Fibroblast of skin of right biceps (primary cell): ENCODE measurements at places on chromosomes 4 and X.
A peak's percentile ranks its signal among the peaks of the same experiment; 100 is the strongest.

- DNase-seq, result peak; percentile 83
Measured at GRCh38 chrX:9133426-9133825, 99.5 kb upstream of the FAM9B start.

DNA sequence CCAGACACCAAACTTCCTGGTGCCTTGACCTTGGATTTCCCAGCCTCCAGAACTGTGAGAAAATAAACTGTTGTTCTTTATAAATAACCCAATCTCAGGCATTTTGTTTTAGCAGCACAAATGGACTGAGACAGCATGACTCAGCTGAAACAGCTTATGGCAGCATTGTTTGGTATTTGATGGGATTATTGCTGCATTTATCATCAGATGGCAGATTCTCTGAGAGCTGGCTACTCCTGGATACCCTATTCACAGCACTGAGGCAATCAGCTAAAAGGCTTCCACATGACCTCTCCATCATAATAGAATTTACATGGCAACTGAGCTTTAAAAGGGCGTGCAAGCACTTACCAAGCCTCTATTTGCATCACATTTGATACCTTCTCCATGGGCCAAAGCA lies 623.1 kb upstream of the CPEB2 start:
- no peak for DNase-seq

GRCh38 chrX:153319295-153320046 lies 2.1 kb downstream of the PNMA6F start:
- no peak for DNase-seq

GRCh38 chr4:110622841-110623717 lies at the start of gene PITX2:
TSS of gene PITX2 (minus strand) at chr4:110623077. CDS start at chr4:110622460, 617 bp downstream.
- DNase-seq, result peak; percentile 97

- no peak for DNase-seq
Measured at GRCh38 chr4:165208221-165208652, 876 bp downstream of the KLHL2 start.

DNA sequence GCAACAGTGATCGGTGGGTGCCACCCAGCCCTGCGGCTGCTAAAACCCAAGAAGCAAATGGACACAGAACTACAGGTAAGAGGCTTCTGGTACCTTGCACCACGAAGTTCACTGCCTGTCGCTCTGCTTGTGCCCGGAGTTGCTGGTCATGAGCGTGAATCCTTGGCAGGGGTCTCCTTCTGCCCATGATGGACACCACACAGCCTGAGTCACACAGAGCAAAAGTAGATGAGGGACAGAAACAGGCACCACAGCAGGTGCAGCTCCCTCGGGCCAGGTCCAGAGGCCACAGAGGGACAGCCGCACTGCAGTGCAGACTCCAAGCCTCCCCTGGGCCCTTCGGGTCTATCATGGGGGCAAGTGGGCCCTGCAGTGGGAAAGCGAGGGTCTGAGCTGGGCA lies 22.4 kb downstream of the NAT8L start:
- DNase-seq, result no peak

- DNase-seq, result peak; percentile 62
Measured at GRCh38 chrX:67543818-67544217, at the start of gene AR. TSS of gene AR (plus strand) at chrX:67544021. CDS start at chrX:67545147, 1,126 bp downstream.

GRCh38 chr4:40622913-40623312 lies 6.8 kb downstream of the RBM47 start:
- no peak for DNase-seq

GRCh38 chrX:19899217-19899788 lies 11.9 kb upstream of the SH3KBP1 start:
- peak; percentile 22 for DNase-seq

- no peak for DNase-seq
Measured at GRCh38 chr4:13452927-13453579, 31.1 kb downstream of the RAB28 start.

DNA sequence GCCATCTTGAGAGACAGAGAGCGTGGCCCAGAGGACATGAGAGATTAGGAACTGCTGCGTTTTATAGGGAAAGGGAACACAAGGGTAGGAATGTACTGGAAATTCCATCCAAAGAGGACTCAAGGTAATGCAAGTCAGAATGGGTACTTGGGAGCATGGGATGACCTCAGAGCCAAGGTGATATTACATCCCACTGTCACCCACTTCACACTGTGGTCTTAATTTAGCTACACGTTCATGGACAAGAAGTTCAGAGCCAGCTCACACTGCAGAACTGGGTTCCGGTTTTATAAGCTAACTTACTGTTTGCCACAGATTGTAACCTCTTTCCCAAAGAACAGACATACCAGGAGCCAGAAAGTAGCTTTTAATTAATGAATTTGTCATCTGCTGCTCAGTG lies 244.7 kb downstream of the CBR4 start:
- DNase-seq, result no peak

DNA sequence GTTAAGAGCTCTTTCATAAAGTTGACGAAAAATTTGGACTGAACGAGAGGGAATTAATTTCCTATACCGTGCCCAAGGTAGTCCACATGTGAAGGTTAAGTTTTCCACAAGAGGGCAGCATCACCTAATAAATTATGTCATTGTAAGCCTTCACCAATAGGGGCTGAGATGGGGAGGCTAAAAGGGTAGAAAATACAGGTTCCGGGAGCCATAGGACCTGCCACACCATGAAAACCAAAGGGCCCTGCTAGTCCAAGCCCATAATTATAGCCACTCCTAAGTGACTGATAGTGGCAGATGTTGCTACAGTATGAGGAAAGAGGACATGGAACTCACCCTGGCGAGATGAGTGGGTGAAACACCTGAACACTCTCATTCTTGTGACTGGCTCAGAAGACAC lies 122.2 kb downstream of the SHROOM4 start:
- peak; percentile 38 for DNase-seq

- peak; percentile 93 for DNase-seq
Measured at GRCh38 chr4:119113033-119113655, 22.5 kb upstream of the MYOZ2 start.

DNA sequence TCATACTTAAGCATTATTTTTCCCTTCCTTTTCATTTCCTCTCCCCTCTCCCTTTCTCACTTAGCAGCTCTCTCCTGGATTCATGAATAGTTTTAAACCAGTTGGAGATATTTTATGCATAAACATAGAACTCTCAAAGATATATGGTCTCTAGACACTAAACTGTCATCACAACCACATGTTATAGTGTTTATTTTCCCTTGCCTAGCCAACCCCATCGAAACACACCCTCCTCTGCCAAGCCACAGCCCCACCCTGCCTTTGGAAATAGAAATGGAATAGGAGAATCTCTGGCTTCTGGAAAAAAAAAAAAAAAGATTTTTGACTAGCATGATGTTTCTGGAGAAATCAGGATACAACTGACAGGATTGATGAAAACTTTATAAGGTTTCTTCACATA lies 64.8 kb upstream of the RBPJ start:
- DNase-seq, result no peak

DNA sequence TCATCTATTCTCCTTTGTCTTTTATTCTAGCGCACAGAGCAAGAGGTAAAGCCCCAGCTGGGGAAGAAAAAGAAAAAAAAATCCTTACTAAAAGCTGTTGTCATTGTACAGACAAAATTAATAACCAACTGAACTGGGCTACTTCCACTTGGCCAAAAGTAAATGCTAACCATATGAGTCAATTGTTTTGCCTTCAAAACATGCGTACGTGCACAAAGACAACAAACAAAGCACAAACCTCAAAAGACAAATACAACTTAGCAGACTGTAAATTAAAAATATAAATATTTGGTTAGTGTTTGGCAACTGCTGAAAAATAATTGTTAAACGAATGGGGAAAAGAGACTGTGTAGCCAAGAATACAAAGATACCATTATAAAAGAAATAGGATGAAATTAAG lies 5.9 kb downstream of the EDA2R start:
- no peak for DNase-seq

DNA sequence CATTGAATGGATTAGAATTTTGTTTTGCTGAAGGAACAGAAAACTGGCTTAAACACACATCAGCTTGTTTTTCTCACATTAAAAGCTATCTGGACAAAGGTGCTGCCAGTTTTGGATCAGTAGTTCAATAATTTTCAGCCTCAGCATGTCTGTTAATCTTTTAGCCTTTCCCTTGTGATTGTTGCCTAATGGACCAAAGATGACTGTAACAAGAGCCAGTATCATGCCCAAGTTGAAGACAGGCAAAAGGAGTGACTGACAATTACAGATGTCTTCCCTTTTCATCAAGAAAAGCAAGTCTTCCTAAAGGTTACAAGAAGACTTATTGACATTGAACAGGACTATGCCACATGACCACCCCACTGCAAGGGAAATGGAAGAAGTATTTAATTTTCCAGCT lies 419.7 kb downstream of the MAPK10 start:
- DNase-seq, result no peak

DNA sequence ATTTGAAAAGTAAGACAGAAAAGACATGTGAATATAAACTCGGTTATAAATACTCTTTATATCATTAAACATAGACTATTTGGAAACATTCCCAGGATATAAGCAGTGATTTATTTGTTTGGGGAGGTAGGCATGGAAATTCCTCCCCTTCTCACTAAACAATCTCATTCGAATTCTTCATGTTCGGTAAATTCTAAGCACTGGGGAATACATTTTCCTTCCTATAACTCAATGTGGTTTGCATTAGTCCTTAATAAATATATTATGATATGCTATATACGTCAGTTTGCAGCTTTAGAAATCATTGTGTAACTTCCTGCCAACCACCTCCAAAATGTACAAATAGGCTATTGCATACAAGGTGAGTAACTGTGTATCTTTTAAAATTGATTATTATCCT lies 99.6 kb downstream of the UGT8 start:
- peak; percentile 31 for DNase-seq

GRCh38 chr4:85905761-85906160 lies 430.8 kb downstream of the ARHGAP24 start:
- no peak for DNase-seq

DNA sequence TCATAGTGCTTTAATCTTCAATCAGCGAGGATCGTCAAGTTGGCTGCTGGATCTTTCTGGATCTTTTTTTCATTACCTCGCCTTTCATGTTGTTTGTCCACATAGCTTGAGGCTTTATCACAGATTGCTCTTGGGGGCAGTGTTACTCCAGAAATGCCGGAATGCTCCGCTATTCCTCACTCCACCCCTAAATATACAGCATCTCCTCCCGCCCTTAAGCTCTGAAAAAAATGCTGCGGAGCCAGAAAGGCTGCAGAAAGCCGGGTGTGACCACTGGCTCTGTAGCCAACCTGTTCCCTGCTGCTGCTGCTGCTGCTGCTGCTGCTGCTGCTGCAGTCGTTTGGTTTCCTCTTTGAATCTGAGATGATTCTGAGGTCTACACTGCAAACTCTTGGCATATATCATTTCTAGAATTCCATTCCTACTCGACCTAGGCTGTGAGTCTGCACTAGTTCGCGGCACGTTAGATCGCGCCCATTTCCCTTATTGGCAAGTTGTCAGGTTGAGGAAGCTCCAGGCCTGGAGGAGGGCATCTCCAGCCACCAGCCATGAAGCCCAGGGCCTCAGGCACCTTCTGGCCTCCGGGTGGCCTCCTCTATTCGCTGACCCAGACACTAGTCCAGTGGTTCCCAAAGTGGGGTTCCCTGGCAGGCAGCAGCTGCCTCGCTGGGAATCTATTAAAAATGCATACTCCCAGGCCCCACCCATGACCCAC lies 34.2 kb downstream of the WDR13 start:
- peak; percentile 89 for DNase-seq

DNA sequence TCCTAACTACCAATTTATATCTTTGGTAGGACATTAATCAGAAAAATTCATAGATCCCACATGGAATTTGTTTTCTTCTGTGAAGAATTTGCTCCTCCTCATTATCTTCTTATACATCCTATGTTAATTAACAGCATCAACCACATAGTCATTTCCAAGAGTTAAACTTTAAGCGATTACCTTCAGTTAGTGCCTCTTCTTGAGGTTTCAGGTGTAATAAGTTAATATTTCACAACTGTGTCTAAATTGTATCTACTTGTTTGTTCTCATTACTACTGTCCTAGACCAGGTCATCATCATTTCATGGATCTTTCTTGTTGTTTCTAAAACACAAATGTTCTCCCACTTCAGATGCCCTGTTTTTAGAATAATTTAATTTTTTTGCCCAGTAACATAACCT lies 457.9 kb downstream of the FAT4 start:
- DNase-seq, result no peak

GRCh38 chrX:74779175-74779574 lies 146.1 kb downstream of the NEXMIF start:
- DNase-seq, result no peak

- DNase-seq, result no peak
Measured at GRCh38 chr4:2789793-2790582, 2.9 kb upstream of the SH3BP2 start.

DNA sequence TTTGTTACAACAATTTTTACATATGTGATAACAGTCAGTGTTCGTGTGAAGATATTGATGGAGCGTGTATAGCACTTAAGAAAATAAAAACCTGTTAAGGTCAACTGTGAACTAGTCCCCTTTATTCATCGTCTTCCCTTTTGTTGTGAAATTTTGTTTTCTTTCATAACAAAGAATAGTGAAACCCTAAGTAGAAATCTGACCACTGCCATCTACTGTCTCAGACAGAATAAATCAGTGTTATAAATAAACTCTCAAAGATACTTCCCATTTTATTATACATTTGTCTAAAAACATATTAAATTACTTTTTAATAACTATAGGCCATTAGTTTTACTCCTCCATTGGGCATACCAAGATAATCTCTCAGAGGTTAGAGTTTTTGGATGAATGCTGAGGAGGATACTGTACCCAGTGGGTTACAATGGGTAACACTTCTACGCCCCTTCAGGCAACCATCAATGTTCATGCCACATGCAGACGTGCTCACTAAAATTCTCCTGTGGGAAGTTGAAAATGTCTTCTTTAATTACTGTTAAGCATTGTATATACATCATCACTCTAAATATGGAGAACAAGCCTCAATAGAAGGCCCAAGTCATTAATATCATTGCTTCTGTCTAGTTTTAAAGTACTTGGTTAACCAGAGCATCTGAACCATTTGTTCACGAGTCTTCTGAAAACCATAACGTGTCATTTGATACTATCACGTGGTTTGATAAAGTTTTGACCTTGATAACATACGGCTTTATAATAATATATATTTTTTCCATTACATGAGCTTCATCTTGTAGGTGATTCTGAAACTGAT lies 171.2 kb downstream of the TMA16 start:
- no peak for DNase-seq

GRCh38 chr4:22488106-22488505 lies 27.8 kb downstream of the ADGRA3 start:
- DNase-seq, result no peak

- DNase-seq, result no peak
Measured at GRCh38 chr4:96380106-96380505, 540.2 kb downstream of the PDHA2 start.

DNA sequence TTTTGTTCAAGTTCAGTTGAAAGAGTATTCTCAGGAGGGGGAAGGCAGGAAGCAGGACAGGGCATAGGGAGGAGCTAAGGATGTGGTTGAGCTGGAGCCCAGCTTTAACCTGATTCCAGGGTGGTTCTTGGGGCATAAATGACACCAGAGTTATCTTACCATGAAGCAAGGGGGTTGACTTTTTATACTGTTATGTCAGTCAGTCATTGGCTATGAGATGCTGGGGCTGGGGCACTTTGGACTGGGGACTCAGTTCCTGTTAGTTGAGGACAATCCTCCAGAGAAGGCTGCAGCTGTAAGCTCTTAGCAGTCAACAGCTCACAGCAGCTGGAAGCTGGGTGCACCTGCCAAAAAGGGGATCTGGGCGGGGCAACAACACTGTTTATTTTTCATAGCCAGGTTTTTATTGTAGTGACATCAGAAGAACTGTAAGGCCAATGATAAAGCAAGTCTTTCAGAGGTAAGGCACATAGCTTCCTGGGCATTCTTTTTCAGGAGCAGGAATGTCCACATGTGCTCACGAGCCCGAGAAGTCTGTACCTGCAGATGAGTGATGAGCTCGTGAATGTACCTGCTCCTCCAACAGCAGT lies 78.5 kb downstream of the MID1IP1 start:
- DNase-seq, result no peak
